ENCODE measurements at places on chromosomes 13 and 19.
A peak's percentile ranks its signal among the peaks of the same experiment; 100 is the strongest.

- no peak for DNase-seq
Observed at GRCh38 chr13:62799931-62800436, 1384.3 kb upstream of the PCDH20 start.

DNA sequence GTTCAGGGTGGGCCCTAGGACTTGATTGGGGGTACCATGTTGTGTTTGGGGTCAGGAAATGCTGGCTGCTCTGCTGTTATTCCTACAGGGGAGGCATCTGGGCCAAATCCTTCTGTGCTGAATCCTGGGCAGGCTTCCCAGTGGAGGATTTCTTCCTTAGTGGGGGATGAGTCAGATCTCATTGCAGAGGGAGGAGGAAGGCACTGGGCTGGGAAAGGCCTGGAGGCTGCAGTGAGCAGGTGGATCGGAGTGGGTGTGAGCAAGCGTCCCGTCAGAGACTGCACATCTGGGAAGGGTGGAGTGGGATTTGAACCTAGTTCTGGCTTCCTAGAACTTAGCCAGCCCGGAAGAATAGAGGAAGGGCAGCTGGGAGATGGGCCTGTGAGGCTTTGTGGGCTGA, 11.5 kb downstream of the CCDC124 start:
- DNase-seq, result no peak

DNA sequence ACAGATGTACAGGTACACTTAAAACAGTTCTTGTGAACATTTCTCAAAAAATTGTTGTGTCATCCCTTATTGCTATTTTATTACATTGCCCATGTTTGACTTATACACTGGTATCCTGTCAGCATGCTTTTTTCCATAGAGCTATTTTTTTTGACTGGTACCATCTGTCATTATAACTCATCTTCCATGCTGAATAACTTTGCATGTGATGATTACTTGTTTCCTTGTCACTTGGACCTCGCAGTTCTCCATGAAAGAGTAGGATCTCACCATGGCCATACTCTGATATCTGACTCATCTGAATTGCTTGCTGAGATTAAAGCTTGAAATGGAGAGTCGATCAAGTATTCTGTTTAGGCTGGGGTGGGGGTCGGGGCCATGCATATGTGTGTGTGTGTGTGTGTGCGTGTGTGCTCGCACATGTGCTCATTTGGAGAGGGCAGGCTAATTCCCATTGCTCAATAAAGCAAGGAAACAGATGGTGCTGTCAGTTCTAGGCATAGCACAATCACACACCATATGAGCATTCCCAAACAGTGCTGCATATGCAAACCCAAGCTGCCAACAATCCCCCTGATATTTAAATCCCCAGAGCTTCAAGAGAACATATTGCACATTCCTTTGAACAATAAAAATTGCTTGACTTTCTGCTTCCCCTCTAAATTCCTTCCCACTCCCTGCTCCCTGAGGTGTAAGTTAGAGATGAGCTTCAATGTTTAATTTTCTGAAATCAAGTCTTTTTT, 62.9 kb downstream of the NHLRC3 start:
- no peak for DNase-seq

DNA sequence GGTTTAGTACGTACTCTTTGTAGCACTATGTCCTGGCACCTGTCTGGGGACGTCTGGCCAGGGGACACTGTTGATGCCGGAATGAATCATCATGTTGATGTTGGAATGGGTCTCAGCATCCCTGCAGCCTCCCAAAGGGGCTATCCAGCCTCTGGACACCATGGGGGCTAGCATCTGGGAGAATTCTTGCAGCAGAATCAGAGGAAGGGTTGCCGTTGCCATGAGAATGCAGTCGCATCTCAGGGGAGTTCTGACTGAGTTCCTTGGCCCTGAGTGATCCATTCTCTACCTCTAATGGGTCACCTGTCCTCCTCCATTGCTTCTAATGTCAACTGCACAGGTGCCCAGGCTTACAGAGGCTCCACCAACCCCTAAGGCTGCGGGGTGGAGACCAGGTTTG, 129.1 kb downstream of the UQCRFS1 start:
- DNase-seq, result no peak

DNA sequence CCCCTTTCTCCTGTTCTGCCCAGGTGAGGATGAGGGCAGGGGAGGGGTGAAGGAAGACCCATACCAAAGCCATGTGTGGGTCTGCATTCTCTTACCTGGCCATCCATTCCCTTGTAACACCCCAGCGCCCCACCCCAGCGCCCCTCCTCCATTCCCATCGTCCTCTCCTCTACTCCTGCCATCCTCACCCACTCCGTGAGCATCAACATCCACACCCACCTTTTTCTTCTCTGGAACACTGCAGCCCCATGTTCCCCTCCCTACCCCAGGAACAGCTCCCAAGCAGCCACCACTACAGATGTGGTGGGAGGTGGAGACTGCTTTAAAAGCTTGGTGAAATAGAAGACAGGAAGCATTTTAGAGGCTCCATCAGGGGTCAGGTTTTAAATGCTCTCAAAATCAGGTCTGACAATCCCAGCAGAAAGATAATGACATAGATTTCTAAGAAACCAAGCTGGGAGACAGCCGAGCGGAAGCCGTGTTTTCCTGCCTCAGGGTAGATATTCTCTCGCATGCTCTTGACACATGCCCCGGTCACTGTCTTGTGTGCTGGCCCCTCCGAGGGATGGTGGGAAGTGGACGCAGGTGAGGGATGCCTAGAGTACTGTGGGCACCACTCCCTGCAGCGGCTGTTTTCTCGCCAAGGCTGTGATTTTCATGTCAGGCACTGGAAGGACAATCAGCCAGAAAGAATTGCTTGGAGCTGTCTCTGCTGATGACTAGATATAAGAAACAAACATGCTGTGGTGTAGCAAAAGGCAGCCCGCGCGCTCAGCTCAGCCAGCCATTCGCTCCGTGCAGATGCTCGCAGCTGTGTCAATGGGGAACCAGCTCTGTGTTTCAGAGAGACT, 9.8 kb downstream of the MEDAG start:
- DNase-seq, result no peak

GRCh38 chr19:49492573-49493405, 3.4 kb upstream of the RPS11 start:
- peak; percentile 57 for DNase-seq

- DNase-seq, result no peak
Observed at GRCh38 chr13:69721631-69722030, 386.0 kb upstream of the ATXN8OS start.

- DNase-seq, result no peak
Observed at GRCh38 chr13:76696370-76696769, 189.8 kb downstream of the KCTD12 start.

GRCh38 chr13:42355092-42355485, 83.1 kb downstream of the AKAP11 start:
- no peak for DNase-seq

DNA sequence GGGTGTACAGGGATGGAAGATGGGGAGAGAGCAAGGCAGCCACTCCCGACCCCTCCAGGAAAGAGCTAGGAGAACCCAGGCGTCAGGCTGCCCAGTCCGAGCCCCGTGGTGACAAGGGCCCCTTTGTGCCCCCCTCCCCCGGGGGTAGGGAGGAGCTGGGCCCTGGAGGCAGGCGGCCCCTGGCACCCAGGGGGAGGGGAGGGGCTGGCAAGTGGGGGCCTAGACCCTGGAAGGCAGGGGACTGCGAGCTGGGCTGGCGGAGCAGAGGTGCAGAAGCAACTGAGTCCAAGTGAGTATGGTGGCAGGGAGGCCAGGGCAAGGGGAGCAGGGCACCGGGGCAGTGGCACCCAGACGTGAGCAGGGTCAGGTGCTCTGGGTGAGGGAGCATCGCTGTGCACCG, at the start of gene MAG:
Gene MAG, plus strand, starts transcription at position 246 of the 400 bp plus-strand sequence. CDS start 3,248 bp downstream, outside the sequence.
- DNase-seq, result no peak

DNA sequence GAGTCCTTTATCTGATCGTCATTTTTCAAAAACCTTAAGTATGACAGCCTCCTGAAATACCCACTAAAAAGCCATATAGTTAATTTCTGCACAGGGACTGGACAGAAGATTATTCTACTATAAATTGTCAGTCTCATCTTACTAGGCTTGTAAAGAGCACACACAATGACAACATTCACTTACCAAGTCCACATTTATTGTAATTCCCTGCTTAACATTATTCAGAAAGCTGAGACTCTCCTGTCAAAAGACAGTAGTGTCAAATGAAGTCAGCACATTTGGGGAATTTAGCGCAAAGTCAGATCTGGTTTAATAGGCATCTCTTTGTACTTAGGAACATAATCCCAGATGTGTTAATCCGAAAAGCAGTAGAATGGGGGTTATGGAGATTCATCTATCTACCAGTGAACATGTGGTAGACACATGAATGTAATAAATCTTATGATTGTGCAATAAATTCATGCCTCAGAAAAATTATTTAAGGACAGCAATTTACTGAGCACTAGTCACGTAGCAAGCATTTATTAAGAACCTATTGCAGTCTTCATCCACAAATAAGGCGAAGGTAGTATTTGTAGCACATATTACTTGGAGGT, 224.6 kb upstream of the GPC6 start:
- DNase-seq, result no peak
